ENCODE measurements at places on chromosomes 16 and 17.

GRCh38 chr17:57861790-57862693, 12.2 kb upstream of the MRPS23 start:
- DNase-seq: no peak

DNA sequence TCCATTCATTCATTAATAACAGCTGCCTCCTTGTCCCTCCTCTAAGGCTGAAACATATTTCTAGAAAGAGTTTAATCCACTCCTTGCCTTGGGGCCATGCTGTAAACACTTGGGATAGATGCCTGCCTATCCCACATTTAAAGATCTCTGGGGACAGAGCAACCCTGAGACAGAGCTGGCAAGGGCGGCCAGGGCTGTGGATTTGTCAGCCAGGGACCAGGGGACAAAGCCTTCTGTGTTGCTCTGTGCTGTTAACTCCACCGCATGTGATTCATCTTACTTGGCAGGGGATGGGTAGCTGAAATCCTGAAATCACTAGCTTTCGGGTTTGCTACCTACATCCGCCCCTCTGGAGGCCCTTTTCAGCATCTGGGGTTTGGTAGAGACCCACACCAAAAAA, 392.9 kb downstream of the SLC39A11 start:
- no peak for DNase-seq

DNA sequence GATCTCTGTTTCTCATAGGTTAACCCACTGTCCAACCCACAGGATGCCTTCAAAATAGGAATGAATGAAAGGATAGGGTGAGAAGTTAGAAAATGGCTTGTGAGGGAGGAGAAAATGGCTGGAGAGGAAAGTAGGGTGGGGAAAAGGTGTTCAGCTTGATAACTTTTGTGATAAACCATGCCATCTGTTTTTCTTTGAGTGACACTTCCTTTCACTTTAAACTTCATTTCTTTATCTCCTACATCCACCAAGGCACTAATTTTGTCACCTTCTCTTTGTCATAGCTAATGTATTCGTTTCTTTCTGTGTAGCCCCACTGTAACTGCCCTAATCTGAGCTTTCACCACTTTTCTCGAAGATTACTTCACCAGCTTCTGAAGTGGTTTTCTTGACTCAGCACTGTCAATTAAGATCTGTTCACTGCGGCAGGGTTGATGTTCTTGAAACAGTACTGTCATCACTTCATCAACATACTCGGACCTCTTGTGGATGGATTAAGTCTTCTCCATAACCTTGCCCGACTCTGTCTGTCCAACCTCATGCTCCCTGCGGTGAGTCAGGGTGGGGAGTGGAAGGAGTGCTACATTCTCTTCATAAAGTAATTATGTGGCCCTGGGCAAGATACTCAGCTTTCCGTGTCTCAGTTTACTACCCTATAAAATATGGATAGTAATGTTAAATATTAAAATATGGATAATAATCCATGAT, 5.5 kb upstream of the KRT10 start:
- no peak for DNase-seq

- no peak for DNase-seq
Observed at GRCh38 chr16:47046726-47047523, 73.5 kb upstream of the DNAJA2 start.

- DNase-seq: no peak
Observed at GRCh38 chr17:77842528-77843147, 115.9 kb upstream of the TNRC6C start.

DNA sequence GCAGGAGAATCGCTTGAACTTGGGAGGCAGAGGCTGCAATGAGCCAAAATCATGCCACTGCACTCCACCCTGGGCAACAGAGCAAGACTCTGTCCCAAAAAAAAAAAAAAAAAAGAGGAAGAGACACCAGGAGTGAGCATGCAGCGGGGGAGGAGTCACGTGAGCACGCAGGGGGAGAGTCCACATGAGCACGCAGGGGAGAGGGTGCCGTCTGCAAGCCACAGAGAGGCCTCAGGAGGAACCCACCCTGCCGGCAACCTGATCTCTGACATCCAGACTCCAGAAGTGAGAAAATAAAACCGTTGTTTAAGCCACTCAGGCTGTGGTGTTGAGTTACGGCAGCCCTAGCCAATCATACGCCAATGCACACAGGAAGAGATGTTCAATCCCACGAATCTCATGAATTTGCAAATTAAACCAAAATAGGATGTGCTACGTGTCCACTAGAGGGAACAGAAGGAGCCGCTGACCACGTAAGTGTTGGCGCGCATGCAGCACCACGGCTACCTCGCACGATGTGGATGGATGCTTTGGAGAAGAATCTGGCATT, 42.2 kb downstream of the CCDC57 start:
- no peak for DNase-seq

- DNase-seq: no peak
Observed at GRCh38 chr17:7034955-7035590, 742 bp upstream of the SLC16A13 start.

GRCh38 chr17:40326014-40326831, 17.2 kb downstream of the RARA start:
- DNase-seq: no peak

GRCh38 chr16:1408171-1408837, 6.2 kb downstream of the UNKL start:
- no peak for DNase-seq

DNA sequence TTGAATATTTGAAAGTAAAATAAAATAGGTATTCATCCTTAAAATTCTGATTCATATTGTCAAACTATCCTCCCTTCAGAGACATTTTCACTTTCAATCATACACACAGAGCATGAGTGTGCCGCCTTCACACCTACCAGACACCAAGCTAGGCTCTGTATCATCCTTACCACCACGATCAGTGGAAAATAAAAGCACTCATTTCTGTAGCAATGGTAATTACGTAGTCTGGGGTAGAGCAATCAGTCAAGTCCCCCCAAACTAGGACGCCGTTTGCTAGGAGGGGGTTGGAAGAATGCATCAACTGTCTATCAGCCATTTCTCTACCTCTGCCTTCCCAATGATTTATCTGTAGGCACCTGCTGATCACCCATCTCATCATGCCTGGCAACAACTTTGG, 84.6 kb upstream of the GRIN2A start:
- DNase-seq: no peak

GRCh38 chr17:42659079-42659931, at the start of gene TUBG2:
Gene TUBG2, plus strand, starts transcription at chr17:42659284. Its CDS starts 220 bp downstream, at chr17:42659504.
- no peak for DNase-seq

DNA sequence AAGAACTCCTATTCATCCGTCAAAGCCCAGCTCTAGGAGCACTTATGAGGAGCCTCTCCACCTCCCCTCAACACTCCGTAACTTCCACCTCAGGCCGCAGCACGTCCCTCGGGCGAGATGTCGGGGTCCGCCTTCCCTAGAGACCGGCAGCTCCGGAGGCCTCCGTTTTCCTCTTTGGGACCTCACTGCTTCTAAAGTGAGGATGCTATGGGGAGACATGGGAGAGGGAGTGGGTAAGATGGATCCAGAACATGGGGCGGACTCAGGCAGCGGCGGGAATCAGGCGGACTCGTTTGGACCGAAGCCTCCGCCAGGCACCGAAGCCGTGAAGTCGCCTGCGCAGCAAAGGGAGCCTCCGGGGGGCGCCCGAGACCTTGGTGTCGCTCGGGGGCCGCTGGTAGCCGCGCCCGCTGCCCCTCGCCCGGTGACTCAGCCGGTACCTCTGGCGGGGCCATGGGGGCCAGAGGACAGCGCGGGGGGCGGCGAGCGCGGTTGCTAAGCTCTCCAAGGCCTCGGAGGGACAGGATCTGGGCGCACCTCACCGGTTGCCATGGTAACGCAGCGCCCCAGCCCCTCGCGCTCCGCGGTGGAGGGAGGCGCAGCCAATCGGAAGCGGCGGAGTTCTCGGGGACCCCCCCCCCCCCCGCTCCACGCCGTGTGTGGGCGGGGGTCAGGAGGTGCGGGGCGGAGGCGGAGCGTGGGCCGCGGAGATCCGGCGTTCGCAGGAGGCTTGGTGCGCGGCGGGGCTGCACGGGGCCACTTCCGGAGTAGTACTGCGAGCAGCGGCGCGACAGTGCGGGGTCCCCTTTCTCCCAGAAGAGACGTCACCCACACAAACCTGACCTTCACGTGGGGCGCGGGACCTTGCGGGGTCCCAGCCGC, 1.3 kb upstream of the HIC1 start:
- no peak for DNase-seq

DNA sequence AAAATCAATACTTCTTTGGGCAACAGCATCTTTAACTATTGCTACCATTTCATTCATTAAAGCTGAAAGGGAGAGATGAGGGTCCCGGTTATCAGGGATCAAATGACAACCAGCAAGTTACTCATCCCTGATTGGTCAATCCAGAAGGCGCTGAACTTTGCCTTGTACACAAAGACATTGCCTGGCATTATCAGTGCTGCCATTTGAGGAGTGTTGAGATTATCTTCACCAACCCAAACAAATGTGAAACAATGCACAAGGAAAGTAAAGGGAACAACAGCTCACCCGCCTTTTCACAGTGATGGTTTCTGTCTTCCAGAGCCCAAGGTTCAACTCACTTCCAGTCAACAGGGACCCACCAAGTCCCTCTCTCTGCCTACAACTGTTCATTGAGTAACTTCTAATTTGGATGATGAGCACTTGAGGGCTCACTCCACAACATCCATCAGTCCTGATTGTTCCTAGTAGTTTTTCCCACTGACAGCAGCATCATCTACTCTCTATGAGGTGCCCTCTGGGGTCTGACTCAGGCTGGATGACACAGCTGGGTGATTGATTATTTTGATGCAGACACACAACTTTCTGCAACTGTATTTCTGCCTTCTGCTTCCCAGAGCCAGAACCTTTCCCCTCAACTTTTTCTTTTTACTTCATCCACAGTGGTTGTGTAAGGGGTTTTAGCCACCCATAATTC, 32.0 kb downstream of the LYRM9 start:
- DNase-seq: no peak

GRCh38 chr17:44555099-44555498, 2.2 kb upstream of the FZD2 start:
- no peak for DNase-seq

DNA sequence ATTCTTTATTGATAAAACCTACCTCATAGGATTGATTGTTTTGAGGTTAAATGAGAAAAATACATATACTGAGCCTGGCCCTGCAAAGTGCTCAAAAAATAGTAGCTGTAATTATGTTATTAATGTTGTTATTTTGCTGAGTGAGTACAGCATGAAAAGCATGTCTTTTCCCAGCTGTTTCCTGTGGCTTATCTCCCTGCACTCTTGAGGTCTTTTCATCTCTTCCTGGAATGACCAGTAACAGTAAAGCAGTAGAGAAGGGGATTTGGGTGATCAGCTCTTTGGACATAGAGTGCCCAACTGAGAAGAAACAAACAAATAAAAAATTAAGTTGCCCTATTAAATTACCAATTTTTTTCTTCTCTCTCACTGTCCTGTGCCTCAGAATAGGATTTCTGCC, 53.7 kb downstream of the NFAT5 start:
- DNase-seq: no peak

DNA sequence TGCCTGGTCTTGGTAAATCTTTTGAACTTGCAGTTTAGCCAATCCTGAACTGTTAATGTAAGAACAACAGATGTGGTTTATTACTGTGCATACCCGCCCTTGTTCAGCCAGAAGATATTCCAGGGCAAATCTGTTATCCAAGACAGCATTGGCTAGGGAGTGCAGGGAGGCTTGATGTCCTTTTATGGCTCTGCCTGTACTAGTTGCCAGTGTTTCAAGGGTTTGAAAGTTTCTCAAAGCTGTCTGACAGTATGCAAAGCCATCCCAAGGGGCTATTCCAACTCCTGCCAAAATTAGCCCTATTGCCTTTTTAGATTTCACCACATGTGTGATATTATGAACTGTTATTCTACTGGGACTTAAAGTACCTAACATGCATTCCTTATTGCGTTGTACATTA, 30.1 kb downstream of the LCMT1 start:
- no peak for DNase-seq

DNA sequence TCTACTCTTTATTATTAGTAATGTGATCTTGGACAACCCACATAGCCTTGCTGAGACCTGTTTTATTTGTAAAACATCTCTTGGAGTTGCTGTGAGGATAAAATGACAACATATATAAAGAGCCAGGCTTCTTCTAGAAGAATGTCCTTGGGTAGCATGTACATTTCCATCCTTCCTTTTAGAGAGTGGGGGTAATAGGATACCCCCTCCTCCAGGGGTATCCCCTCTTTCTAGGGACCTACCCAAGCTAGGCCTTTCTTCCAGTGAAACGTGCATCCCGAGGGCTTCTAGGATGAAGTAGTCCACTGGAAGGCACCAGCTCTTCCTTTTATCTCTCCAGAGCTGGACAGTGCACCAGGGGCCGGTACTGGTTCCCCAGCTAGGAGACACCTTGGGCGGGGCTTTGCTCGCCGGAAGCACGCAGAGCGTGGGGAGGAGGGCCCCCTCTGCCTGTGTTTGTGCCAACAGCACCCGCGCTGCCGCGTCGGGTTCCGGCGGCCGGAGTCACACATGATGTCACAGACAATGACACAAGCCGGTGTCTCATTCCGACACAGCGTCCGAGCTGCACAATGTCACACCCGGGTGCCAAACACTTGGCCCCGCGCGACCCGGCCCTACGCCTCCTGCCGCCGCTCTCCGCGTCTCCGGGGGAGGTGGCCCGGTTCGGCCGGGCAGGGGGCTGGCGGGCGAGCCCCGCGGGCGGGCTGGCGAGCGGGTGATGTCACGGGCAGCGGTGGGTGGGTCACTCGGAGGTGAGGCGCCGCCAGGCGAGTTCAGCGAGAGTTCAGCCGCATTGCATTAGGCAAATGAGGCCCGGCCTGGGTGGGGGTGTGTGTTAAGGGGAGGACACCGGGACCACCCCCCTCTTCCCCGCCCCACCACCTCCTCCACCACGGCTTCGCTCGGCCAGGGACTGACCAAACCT, 23.4 kb downstream of the GJD3 start:
- no peak for DNase-seq

GRCh38 chr16:80903616-80904015, 99.2 kb upstream of the CDYL2 start:
- DNase-seq: no peak

GRCh38 chr17:69090365-69090764, 29.6 kb upstream of the ABCA9 start:
- DNase-seq: no peak

DNA sequence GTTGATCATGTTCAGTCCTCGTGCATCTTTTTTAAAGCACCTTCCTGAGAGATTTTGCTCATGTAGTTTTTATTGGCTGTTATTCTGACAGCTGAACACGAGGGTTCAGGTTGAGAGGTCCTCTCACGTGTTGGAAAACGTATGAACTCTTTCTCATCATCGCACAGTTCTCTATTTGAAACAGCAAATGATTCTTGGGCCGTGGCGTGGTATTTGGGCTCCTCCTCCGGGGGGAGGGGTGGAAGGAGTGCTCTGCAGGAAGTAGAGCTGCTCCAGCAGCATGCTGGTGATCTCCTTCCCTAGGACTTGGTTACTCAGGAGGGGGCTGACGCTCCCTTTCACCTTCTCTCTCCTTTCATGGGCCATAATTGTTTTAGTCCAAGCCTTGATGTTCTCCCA, 70.4 kb downstream of the KSR1 start:
- no peak for DNase-seq

- DNase-seq: no peak
Observed at GRCh38 chr17:59859444-59860025, 33.2 kb downstream of the TUBD1 start.

Measured in epithelial cell of proximal tubule (primary cell).